ENCODE measurements at places on chromosomes 11 and 22.

GRCh38 chr11:3831378-3832239, 9.2 kb downstream of the RHOG start:
- no peak for DNase-seq

- no peak for DNase-seq
Measured at GRCh38 chr22:22531770-22532546, 11.9 kb upstream of the ZNF280A start.

DNA sequence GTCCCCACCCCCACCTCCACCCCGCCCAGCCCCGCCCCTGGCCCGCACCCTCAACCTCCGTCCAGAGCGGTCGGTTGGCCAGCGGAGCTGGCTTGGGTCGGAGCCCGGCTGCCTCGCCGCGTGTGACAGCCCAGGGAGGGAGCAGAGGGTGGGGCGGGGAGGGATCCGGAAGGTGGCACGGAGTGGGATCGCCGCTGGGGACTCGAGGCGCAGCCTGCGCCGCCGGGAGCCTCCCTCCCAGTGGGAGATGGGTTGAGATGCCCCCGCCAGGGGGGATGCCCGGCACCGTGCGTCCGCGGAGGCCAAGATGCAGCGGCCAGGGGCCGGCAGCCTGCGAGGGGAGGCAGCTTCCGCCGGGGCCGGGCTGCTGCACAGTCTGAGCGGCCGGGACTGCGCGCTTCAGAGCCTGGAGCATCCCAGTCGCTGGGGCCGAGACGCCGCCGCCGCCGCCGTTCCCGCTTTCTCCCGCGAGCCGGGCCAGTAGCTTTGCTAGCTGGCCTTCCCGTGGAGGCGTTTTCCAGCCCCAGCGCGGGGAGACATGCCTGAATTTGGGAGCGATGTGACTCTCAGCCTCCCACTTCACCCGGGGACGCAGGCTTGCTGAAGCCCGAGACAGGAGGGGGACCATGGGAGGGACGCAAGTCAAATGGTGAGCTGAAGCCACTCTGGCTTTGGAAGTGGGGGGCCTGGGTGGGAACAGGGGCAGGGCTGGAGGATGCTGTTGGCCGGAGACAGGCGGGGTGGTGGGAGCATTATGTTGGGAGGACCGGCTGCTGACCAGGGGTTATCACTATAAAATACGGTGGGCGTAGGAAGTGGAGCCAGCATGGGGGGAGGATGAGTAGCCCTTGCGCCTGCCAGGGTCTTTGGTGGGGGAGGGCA, 40.2 kb downstream of the DIXDC1 start:
- DNase-seq, result no peak

- no peak for DNase-seq
Measured at GRCh38 chr11:69055212-69055586, 6.5 kb downstream of the TPCN2 start.

Data from NCI-H524 treated with DMSO at 0.1 percent for 48 hours (cell line).